ENCODE measurements at places on chromosomes 12 and 14. TPM values are rescaled to one million over a fixed set of nuclear protein-coding genes. Genes with fewer than 3 reads are reported as not detected.

Gene DBX2
- total RNA-seq: not detected

Gene GPR84
- 0.07 TPM for total RNA-seq

Gene SLC17A8
- total RNA-seq: not detected

Gene MTA1
- total RNA-seq: 61.5 TPM

Gene PLEKHD1
- 0.07 TPM for total RNA-seq

Gene NXPH4
- total RNA-seq: 49.1 TPM

Data from smooth muscle cell of the pulmonary artery (primary cell).